KG1 (cell line): ENCODE measurements at places on chromosomes 7 and 10.

GRCh38 chr7:158111906-158112570 is 475.6 kb downstream of the PTPRN2 start:
- DNase-seq, result no peak

- DNase-seq, result no peak
Measured at GRCh38 chr10:35212856-35213255, 86.2 kb downstream of the CREM start.

DNA sequence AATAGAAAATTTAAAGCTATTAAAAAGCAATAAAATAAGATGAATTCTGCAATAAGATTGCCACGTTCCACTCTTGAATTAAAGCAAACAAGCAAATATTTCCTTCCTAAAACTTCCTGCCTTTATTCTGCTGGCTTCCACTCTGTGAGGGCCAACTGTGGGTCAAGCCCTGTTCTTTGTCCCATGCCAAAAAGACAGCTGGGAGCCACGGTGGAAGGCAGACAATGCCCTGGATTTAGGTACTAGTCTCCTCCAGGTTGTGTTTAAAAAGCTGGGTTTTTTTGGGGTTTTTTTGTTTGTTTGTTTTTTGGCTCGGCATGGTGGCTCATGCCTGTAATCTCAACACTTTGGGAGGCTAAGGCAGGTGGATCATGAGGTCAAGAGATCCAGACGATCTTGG is 39.1 kb downstream of the LRRTM3 start:
- no peak for DNase-seq

GRCh38 chr7:3259711-3260400 is 41.2 kb upstream of the SDK1 start:
- DNase-seq, result no peak

GRCh38 chr10:6347391-6347951 is 144.7 kb downstream of the PFKFB3 start:
- peak; percentile 82 for DNase-seq

DNA sequence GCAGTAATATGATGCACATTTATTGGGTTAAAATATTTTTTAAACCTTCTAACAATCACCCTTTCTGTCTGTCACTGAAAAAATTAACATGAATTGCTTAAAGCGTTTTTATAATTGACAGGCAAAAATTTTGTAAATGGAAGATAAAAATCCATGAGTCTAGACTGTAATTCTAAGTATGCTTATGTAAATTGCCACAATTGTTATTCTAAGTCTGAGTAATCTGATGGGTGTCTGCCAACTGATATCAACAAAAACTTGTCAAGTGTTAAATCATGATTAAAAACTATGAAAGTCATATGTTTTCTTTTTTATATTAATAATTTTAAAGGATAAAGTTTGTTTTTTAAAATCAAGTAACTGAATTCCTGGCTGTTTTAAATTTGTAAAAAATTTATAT is 208.2 kb downstream of the CDK14 start:
- no peak for DNase-seq

DNA sequence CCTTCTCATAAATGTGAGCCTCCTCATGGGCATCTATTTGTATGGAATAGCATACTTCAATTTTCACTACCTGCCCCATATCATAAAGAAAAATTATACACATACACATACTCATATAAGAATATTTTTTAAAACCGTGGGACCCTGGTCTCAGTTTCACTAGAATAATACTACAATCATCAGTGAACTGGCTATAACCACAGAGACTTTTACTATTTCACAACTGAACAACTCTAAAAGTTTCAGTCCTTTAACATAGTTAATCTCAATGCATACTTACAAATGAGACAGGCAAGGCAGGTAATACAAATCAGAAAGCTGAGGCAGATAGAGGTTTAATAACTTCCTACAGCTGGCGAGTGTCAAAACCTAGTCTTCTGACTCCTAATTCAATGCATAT is 83.1 kb downstream of the LRRN3 start:
- DNase-seq, result no peak

- DNase-seq, result no peak
Measured at GRCh38 chr7:140225562-140226249, 48.9 kb upstream of the KDM7A start.

GRCh38 chr10:30869566-30869965 is 162.1 kb downstream of the ZNF438 start:
- DNase-seq, result no peak

GRCh38 chr10:24208661-24209431 is at the start of gene KIAA1217:
TSS of gene KIAA1217 (plus strand) at chr10:24209138. CDS start at chr10:24209194, 56 bp downstream.
- no peak for DNase-seq

- no peak for DNase-seq
Measured at GRCh38 chr10:117417196-117417595, 42.0 kb upstream of the PDZD8 start.

- DNase-seq, result no peak
Measured at GRCh38 chr10:16119445-16119844, 259.1 kb upstream of the MINDY3 start.

- no peak for DNase-seq
Measured at GRCh38 chr10:123427165-123427786, 238.9 kb upstream of the GPR26 start.

DNA sequence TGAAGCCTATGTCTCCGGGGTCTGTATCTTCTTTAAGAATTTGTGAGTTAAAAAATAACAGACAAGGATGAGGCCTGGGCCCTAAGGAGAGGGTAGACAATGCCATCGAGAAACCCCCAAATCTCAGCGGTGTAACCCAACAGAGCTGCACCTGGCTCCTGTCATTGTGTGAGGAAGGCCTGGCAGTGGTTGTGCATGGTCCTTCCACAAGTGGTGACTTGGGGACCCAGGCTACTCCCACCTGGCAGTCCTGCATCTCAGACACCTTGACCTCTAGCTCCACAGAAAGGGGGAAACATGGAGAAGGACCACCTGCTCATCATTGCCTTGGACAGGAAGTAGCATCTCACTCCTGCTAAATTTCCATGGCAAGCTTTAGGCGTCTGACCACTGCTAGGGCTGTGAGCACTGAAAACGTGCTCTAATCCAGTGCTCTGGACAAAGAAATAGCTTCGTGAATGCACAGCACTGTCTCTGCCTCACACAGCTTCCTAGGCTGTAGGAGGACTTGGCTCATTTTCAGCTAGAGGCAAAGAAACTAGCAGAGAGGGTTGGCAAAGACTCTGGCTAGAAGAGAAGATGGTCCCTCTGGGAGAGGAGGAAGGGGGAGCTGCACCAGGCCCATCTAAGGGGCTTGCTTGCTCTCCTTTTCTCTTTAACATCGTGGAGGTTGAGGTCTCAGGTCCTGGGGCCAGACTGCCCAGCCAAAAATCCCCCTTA is 273.9 kb upstream of the ZMIZ1 start:
- DNase-seq, result no peak

GRCh38 chr7:50356945-50357268 is 52.4 kb downstream of the IKZF1 start:
- no peak for DNase-seq

GRCh38 chr7:116630357-116630756 is 41.6 kb upstream of the MET start:
- no peak for DNase-seq

DNA sequence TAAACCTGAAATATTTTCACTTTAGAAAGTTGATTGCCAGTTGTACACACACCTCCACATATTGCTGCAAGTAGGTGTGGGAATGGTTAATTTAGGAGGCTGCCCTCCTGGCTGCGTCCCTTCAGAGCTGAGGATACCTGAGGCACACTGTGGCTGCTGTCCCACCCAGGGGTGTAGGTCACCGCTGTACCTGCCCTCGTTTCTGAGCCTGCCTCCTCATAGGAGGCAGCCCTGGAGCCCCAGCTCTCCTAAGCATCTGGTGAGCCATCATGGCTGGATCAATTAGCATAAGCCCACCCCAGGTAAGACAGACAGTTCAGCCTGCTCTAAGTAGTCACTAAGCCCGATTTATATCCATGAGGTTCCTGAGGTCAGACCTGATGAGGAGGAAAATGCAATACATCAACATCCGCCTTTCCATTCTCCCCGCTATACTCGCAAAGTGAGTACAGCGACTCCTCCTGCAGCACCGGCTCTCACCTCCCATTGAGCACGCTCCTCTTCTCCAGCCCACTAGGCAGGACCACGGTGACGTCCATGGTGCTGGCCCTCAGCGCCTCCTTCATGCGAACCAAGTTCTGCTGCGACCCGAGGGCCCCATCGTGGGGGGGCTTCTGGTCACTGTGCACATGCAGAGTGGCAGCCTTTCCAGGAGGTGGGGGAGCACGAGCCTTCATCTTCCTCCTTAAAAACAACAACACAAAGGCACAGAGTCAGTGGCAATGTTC is 97.2 kb downstream of the COBL start:
- no peak for DNase-seq

- no peak for DNase-seq
Measured at GRCh38 chr7:3159445-3159844, 115.8 kb upstream of the CARD11 start.

DNA sequence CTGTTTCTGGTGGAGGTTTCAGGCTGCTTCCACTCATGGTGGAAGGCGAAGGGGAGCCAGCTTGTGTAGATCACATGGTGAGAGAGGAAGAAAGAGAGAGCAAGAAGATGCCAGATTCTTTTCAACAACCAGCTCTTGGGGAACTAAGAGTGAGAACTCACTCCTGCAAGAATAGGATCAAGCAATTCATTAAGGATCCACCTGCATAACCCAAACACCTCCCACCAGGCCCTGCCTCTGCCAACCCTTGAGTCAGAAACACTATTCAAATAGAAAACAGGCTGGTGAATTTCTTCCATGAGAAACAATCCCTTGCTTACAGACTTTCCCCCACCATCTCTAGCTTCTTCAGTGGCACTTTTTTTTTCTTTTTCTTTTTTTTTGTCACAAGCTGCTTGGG is 317.2 kb downstream of the GPR158 start:
- DNase-seq, result no peak

GRCh38 chr10:12445701-12446334 is 96.5 kb downstream of the CAMK1D start:
- DNase-seq, result no peak

DNA sequence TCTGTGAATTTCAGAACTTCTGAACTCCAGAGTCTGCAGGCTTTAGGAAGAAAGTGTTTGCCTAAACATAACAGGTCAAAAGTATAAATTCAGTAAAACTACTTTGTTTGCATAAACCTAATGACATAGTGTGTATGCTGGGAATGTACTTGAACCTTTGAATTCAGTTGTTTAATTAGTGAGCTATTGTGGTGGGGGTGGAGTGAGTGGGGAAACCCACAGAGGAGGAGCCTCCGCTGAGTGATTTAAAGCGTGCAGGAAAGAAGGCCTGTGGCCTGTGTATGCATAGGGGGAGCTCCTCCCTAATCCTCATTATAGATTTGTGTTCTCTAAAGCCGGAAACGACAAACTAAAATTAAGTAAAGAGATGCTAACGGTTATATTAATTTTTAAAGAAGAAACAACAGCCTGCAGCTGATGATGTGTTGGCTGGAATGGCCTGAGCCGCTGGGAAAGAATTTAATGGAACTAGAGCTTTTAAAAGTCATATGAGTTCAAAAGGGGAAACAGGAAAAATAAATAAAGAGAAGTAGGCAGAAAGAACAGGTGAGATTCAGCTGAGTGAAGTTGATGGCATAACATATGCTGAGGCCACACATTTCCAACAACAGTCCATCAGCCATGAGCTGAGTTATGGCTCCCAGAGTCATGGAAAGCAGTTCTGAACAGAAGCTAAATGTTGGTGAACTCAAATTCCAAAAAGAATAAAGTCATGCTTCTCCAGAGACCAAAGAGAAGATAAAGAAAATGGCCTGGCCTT is 595.0 kb downstream of the GRM8 start:
- no peak for DNase-seq

- no peak for DNase-seq
Measured at GRCh38 chr7:98881561-98882315, 3.4 kb downstream of the TRRAP start.

GRCh38 chr7:131898418-131898817 is 342.0 kb upstream of the PODXL start:
- no peak for DNase-seq

DNA sequence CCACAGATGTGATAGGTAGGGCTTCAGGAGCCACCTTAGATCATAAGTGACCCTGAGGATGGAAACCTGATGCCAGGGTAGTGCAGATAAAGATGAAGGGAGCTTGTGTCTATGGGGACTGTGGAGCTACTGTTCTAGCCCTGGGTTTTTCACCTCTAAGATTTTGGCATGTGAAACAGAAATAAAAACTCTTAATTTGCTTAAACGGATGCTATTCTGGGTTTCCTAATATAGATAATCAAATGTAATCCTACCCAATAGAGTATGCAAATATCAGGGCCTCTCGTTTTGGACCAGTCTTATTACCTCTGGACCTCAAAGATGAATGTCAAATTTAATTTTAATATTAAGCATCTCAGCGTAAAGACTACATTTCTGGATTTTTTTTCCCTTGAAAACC is 49.3 kb downstream of the ABCB4 start:
- no peak for DNase-seq
